CD4-positive, CD25-positive, alpha-beta regulatory T cell (primary cell): ENCODE measurements at places on chromosomes 16 and 17. TPM values are rescaled to one million over a fixed set of nuclear protein-coding genes. Genes with fewer than 3 reads are reported as not detected.

The LITAF gene
- total RNA-seq = 281 TPM

The NACA2 gene
- total RNA-seq = not detected

The BCAR1 gene
- total RNA-seq = 0.44 TPM

The NAA38 gene
- total RNA-seq = 23.6 TPM

The SP2 gene
- 35.0 TPM for total RNA-seq
